Stimulated activated CD4-positive, alpha-beta T cell treated with anti-CD3 and anti-CD28 coated beads, Interleukin-1b, Interleukin-23, amount 100 ng/mL, for 48 hours (primary cell): ENCODE measurements at places on chromosomes 4 and X.
A peak's percentile ranks its signal among the peaks of the same experiment; 100 is the strongest.

- DNase-seq, result no peak
Observed at GRCh38 chr4:143397887-143398286, 61.2 kb downstream of the GAB1 start.

- no peak for DNase-seq
Observed at GRCh38 chr4:130124066-130124465, 1028.1 kb downstream of the C4orf33 start.

GRCh38 chr4:47733302-47734175 lies 104.3 kb downstream of the CORIN start:
- no peak for DNase-seq

DNA sequence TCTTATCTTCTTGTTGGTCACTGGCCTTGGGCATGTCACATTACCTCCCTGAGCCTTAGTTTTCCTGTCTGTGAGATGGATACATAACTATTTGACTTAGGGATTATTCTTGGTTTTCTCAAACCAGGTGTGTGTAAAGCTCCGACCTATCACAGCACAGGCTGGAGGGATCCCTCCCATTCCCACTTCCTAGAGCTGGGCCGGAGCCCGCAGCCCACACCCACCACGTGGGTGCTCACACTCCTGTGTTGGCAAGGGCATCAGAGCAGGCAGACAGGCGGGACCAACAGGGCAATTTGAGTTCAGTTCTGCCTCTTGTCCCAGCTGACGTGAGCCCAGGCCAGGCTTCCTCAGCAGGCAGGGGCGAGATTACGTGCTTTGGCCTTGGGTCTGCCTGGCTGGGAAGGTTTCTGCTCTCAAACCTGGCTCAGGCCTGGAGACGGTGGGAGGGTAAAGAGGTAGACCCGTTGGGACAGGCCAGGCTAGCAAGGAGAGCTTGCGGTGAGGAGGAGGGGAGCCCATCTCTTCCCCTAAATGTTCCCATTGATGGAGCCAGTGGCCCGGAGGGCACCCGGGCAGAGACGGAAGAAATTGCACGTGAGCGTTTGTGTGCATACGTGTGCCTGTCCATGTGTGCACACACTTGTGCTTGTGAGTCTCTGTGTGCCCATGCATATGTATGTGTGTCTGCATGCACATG lies 734 bp upstream of the SH3TC1 start:
- no peak for DNase-seq

DNA sequence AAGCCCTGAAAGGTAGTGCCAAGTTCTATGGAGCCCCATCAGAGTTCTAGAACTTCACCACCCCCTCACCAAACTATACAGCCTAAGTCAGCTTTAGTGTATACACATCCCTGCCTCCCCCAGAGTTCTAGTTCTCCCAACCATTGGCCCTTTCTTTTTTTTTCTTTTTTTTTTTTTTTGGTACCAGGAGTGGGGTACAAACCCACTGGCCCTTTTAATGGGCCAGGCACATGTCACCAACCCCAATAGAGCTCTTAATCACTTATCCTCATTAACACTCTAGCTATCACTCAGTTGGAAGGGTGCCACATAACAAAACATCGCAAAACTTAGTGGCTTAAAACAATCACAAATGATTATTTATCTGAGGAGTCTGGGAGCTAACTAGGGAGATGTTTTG lies 588.6 kb downstream of the BCOR start:
- no peak for DNase-seq

DNA sequence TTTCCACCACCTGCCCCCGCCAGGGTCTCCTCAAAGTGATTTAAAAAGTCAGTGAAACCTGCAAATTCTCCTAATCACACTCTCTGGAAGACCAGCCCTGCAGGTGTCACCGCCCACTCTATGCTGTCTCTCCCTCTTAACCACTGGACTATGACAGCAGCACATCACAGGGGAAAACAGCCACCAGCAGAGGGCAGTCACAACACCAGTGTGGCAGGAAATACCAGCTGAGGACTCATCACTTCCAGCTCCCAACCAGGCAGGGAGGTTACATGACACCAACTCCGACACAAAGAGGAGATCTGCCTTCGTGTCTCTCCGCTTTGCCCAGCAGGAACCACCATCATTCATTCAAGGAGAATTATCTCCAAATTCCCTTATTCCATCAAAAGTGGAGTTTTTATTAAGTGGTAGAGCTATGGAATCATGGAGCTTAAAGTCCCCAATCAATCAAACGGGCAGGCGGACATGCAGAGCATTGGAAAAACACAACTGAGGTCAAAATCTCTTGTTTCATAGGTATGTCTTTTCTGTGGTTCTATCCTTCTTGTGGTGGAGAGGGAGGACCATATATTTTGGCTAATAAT lies 91.3 kb downstream of the NSUN7 start:
- DNase-seq, result peak; percentile 86

- no peak for DNase-seq
Observed at GRCh38 chr4:157996061-157997028, 176.5 kb downstream of the GASK1B start.

DNA sequence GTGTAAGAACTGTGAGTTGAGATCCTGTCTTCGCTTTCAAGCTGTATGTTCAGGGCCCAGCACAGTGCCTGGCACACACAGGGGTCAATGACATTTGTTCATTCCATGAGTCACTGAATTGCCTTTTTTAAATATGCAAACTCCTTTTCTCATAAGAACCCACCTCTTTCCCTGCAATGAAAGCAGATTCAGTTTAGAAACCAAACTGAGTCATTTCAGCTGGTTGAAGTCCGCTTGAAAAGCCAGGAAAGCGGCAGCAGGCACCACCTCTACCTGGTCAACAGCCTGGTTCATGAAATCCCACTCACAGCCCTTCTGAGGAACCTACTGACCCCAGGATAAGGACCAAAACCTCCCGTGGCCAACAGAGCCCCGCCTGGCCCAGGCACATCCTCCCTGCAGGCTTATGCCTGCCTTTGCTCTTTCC lies 4.5 kb upstream of the C1QTNF7 start:
- DNase-seq, result peak; percentile 42

GRCh38 chrX:117992192-117992723 lies 124.4 kb downstream of the KLHL13 start:
- DNase-seq, result no peak

- DNase-seq, result no peak
Observed at GRCh38 chr4:143156853-143157252, 27.9 kb upstream of the USP38 start.

DNA sequence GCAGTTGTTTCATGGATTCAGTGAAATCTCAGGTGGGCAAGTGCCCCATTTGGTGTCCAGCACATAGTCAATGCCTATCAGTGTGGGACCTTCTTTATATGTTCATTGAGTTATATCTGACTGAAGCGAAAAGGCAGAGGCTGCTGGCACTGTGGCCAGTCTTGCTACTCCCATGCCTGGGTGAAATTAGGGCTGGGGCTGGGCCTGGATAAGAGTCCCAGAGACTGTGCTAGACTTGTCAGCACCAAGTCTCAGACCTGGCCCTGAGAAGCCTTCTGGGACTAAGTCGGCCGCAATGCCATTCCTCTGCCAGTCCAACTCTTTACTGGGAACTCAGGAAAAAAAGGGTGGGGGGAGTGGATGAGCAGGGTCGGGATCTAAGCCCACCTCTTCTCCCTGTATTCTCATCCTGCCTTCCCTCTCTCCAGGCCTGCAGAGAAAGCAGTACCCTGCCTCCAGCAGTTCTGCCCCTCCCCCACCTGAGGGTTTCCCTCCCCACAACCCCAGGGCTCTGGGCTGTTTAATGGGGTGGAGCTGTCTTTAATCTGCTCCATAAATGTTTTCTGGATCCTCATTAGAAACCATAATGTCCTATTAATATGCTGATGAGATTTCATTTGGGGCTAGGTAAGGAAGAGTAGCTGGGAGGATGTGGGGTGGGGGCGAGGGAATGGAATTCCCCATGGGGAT lies 153.5 kb upstream of the PJA1 start:
- no peak for DNase-seq

- no peak for DNase-seq
Observed at GRCh38 chr4:16814361-16814760, 84.1 kb downstream of the LDB2 start.

DNA sequence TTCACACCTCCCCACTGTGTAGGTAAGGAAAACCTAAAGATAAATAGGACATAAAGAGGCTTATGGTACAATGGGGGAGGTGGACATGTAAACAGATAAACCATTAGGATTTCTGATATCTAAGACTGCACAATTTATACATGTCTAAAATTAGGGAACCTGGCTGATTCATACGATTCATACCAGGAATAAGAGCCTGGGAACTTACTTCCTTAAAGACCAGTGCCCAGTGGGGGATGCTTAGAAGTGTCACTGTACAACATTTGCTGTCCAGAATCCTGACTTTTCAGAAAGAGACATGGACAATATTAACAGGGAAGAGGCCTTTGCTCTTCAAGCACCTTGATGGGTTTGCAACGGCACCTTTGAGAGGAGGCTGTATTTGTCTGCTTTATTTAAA lies 116.8 kb upstream of the KIT start:
- no peak for DNase-seq

DNA sequence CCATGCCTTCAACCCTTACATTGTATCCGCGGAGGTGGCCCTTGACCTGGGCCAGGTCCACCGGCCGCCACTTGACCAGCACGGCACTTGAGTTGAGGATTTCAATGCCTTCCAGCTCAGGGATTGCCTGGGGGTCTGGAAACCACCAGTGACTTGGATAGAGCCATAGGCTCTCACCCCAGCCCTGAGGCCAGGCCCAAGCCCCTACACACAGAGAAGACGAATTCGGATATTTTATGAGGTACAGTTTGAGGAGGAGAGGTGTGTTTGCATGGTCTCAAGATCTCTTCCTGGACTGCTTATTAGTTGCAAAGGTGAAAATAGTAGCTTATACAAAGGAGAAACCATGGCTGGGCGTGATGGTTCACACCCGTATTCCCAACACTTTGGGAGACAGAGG lies 20.3 kb downstream of the L1CAM start:
- DNase-seq, result no peak

GRCh38 chr4:82138374-82138773 lies 235.4 kb downstream of the HNRNPD start:
- peak; percentile 48 for DNase-seq

DNA sequence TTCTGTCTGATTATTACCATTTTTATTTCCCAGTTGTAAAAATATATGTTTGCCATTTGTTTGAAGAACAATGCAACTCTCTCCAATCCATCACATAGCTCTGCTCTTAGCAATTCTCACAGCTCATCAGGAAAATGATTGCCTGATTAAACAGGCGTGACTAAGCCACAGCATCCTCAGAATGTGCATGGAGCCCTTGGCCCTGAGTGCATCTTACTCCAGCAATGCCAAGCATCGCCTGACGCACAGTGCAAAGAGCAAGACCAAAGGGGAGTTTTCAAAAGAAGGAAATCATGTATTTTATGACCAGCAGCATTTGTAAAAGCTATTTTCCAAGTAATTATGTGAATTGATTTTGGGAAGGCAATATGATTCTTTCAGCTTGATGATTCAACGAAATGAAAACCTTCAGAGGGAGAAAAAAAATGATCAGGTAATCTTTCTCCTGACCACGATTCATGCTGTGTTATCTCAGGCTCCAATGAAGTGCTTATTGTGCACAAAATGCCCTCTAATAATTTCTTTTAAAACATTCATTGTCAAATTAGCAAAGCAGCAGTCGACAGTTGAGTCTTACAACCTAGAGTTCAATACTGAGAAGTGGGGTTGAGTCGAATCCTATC lies 138.0 kb upstream of the FAM9B start:
- no peak for DNase-seq

GRCh38 chrX:104187931-104188330 lies 21.7 kb downstream of the FAM199X start:
- DNase-seq, result no peak

- DNase-seq, result no peak
Observed at GRCh38 chr4:13705521-13706041, 78.1 kb upstream of the BOD1L1 start.

- DNase-seq, result no peak
Observed at GRCh38 chr4:138555584-138555983, 313.4 kb upstream of the SLC7A11 start.

GRCh38 chr4:1960170-1960825 lies 48.5 kb downstream of the NELFA start:
- no peak for DNase-seq

- no peak for DNase-seq
Observed at GRCh38 chr4:15147714-15148113, 145.4 kb downstream of the CPEB2 start.

- DNase-seq, result no peak
Observed at GRCh38 chr4:156476359-156476758, 495.2 kb downstream of the PDGFC start.

DNA sequence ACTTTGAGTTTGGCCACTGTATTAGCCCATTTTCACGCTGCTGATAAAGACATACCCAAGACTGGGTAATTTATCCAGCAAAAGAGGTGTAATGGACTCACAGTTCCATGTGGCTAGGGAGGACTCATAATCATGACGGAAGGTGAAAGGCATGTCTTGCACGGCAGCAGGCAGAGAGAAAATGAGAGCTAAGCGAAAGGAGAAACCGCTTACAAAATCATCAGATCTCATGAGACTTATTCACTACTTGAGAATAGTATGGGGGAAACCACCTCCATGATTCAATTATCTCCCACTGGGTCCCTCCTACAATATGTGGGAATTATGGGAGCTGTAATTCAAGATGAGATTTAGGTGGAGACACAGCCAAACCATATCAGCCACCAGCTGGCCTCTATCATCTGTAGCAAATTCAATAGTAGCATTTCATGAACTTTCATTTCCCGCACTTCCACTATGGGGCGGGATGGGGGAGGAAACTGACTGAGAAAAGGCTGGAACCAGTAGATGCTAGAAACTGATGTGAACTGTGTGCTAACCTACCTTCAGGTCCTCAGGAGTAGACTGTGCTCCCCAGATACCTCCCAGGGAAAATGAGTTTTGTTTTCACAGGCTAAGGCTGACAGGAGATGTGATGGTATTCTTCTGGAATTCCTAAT lies 35.3 kb upstream of the LGI2 start:
- no peak for DNase-seq

DNA sequence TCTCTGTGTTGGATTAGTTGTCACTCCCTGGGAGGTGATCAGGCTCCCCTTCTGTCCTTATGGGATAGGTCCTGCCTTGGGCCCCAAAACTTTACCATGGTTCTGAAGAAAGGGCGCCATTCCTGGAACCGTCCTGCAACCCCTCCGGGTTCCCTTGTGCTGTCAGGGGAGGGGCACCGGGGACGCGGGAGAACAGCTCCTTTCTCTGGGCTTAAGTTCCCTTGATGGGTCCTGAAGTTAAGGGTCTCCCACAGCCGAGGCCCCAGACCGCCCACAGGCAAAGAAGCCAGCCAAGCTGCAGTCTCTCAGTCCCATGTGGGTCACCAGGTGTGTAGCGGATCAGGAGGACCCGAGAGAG lies 44.8 kb downstream of the UGT2A3 start:
- DNase-seq, result no peak

DNA sequence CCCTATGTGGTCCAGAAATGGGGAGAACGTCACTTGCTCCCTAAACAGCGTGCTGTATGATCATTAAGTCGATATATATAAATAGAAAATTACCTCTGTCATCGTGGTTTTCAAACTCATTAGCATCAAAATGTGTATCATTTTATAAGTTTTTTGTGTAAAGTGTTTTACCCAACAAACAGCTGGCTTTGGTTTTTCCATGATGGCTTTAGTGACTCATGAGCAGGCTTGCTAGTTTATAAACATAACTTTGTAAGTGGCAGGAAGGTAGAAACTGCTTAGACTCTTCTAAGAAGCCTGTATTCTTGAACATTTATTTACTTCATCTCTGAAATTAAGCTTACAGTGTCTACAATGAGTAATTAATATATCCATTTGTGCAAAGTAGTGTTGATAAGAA lies 108.4 kb upstream of the DIPK2B start:
- no peak for DNase-seq

GRCh38 chrX:150767475-150768131 lies 74.4 kb downstream of the MTMR1 start:
- DNase-seq, result peak; percentile 8
